ENCODE measurements at places on chromosomes 2 and 18. TPM values are rescaled to one million over a fixed set of nuclear protein-coding genes. Genes with fewer than 3 reads are reported as not detected.
A peak's percentile ranks its signal among the peaks of the same experiment; 100 is the strongest.

The NYAP2 gene
- not detected for total RNA-seq

The SIX3 gene
- total RNA-seq, result 0.21 TPM

The CNDP1 gene
- total RNA-seq, result not detected

The MBP gene
- 88.8 TPM for total RNA-seq

The RAB17 gene
- total RNA-seq, result 23.6 TPM

The CGREF1 gene
- total RNA-seq, result 10.1 TPM

The GALNT3 gene
- 0.10 TPM for total RNA-seq

The NT5C1B gene
- total RNA-seq, result not detected

The DUSP2 gene
- 4.9 TPM for total RNA-seq

The RBM45 gene
- 14.1 TPM for total RNA-seq

DNA sequence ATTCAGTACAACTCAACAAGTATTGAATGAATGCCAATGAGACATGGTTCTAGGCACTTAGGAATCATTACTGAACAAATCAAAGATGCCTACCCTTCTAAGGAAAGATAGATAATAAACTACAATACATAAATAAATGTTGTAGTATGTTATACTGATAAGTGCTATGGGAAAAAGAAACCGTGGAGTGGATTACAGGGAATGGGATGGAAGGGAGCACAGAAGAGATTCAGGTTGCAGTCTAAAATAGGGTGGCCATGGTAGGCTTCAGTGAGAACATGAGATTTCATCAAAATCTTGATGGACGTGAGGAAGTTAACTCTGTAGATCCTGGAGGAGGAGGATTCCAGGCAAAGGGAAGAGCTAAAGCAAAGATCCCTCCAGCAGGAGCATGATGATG lies 17.9 kb upstream of the CREB1 start:
- H3K27ac ChIP-seq, result no peak overlapping the region
- peaks cover 6% of the 10 kb centered on the region for H3K4me1 ChIP-seq
- no peaks in the 10 kb centered on the region for H3K27me3 ChIP-seq
- no peaks in the 10 kb centered on the region for H3K36me3 ChIP-seq
- DNase-seq, result no peak

GRCh38 chr2:85213404-85213803 lies 80.2 kb downstream of the TCF7L1 start:
- no peaks in the 10 kb centered on the region for H3K27me3 ChIP-seq
- no peaks in the 10 kb centered on the region for H3K36me3 ChIP-seq
- no peak for DNase-seq

DNA sequence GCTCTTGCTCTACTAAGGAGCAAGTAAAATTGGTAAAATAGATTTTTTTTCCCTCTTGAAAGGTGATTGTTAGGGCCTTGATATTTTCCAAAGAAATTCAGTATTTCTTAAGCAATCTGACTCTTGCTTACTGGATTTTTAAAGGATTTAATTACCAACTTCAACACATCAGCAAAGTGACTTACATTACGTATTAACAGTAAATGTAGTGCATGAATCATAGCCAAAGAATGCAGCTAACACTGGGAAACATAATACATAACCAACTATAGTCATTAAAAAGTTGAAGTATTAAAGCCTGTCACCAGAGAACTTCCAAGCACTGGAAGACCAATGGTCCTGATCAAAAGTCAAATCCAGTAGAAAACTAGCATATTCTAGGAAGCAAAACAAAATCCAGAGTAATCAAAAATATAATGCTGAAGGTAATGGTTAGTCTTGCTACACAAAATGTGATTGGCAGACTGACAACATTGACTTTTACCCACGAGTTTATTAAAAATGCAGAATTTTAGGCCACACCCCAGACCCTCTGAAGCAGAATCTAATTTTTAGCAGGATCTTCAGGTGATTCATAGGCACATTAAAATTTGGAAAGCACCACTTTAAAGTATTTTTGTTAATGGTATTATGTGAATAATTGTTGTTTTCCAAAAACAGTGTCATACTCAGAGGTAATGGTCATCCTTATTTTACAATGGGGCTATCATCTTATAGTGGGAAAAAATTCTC lies 31.8 kb upstream of the CAVIN2 start:
- H3K36me3 ChIP-seq, result no peaks in the 10 kb centered on the region
- no peak overlapping the region for H3K27ac ChIP-seq
- no peaks in the 10 kb centered on the region for H3K4me1 ChIP-seq
- DNase-seq, result no peak
- no peaks in the 10 kb centered on the region for H3K27me3 ChIP-seq

- no peak for DNase-seq
- no peak overlapping the region for H3K4me3 ChIP-seq
- H3K4me1 ChIP-seq, result no peaks in the 10 kb centered on the region
- H3K27ac ChIP-seq, result no peak overlapping the region
- H3K36me3 ChIP-seq, result no peaks in the 10 kb centered on the region
Measured at GRCh38 chr2:148614014-148614321, 30.6 kb upstream of the EPC2 start.

DNA sequence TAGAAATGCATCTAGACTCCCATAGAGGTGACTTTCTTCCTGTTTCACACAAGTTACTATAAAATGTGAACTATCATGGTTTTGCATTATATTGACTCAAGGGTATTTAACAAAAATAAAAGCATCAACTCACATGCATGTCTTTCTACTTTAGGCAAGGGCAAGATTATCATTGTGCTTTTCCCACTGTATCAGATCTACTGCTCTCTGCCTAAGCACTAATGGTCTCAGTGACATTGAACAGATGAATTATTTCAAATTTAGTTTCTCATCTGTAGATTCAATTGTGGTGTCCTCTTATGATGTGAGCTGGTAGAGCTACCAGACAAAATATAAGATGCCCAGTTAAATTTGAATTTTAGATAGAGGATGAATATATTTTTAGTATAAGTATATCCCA lies 113.9 kb downstream of the MTX2 start:
- H3K27me3 ChIP-seq, result no peaks in the 10 kb centered on the region
- H3K36me3 ChIP-seq, result no peaks in the 10 kb centered on the region
- no peak for DNase-seq
- H3K4me1 ChIP-seq, result no peaks in the 10 kb centered on the region
- H3K27ac ChIP-seq, result no peak overlapping the region

DNA sequence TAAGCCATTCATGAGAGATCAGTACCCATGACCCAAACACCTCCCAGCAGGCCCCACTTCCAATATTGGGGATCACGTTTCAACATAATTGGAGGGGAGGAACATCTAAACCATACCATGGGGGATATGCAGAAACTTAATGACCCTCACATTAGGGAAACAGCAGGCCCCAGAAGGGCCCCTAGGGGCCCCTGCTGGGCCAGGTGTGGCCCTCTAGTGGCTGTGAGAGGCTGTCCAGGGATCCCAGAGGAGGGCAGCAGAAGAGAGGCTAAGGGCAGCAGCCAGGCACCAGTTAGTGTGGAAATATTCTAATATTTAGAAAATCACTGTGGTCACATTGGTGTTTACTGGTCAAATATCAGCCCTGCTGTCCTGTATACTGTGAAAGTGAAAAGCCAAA lies 49.3 kb upstream of the ANKRD44 start:
- H3K36me3 ChIP-seq, result no peaks in the 10 kb centered on the region
- H3K4me1 ChIP-seq, result no peaks in the 10 kb centered on the region
- DNase-seq, result no peak
- no peak overlapping the region for H3K27ac ChIP-seq
- no peaks in the 10 kb centered on the region for H3K27me3 ChIP-seq

GRCh38 chr18:62101321-62101721 lies 85.5 kb downstream of the PIGN start:
- H3K4me1 ChIP-seq, result no peaks in the 10 kb centered on the region
- H3K27ac ChIP-seq, result no peak overlapping the region
- no peak overlapping the region for H3K4me3 ChIP-seq
- no peaks in the 10 kb centered on the region for H3K36me3 ChIP-seq
- H3K27me3 ChIP-seq, result no peaks in the 10 kb centered on the region
- no peak for DNase-seq

DNA sequence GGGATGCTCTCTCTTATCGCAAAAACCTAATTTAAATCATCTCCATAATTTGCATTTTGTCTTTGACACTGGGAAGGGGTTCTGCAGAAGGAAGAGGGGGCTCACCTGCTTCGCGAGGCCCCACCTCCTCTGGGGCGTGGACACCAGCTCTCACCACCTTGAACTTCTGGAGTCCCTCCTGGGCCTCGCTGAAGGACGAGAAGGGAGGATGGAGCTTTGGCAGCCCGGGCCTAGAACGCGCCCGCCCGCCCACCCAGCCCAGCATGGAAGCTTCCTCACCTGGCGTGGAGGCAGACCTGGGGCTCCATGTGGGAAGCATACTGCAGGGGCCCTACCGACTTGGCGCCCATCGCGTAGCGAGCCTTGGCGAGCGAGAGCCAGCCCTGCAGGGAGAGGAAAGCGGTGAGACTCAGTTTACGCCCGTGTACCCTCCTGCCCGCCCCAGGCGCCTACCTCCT lies 1.1 kb upstream of the IMP4 start:
- H3K4me3 ChIP-seq, result peak overlapping the region; percentile 96
- DNase-seq, result no peak
- H3K27me3 ChIP-seq, result no peaks in the 10 kb centered on the region
- peaks cover 9% of the 10 kb centered on the region for H3K36me3 ChIP-seq
- H3K27ac ChIP-seq, result peak overlapping the region; percentile 95
- peaks cover 17% of the 10 kb centered on the region for H3K4me1 ChIP-seq

DNA sequence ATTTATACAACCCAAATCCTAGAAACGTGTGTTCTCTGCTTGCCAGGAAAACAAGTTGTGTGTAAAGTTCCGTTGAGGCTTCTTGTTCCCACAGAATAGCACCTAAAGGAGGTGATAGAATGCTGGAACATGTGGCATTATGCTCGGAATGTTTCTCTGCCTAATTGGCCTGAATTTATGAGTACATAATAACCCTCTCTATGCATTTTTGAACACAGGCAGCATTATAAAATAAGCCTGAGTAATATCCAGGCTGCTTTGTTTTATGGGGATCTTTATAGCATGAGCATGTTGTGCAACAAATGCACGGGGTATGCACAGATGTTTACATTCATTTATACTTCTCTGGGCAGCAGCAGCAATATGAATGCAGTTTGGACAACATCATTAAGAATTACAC lies 385.7 kb downstream of the MBD2 start:
- H3K27me3 ChIP-seq, result no peaks in the 10 kb centered on the region
- H3K4me1 ChIP-seq, result no peaks in the 10 kb centered on the region
- H3K4me3 ChIP-seq, result no peak overlapping the region
- DNase-seq, result no peak
- no peak overlapping the region for H3K27ac ChIP-seq
- no peaks in the 10 kb centered on the region for H3K36me3 ChIP-seq

- no peaks in the 10 kb centered on the region for H3K36me3 ChIP-seq
- no peaks in the 10 kb centered on the region for H3K27me3 ChIP-seq
- no peaks in the 10 kb centered on the region for H3K4me1 ChIP-seq
- H3K4me3 ChIP-seq, result no peak overlapping the region
Measured at GRCh38 chr2:31066086-31066485, 72.2 kb downstream of the GALNT14 start.

DNA sequence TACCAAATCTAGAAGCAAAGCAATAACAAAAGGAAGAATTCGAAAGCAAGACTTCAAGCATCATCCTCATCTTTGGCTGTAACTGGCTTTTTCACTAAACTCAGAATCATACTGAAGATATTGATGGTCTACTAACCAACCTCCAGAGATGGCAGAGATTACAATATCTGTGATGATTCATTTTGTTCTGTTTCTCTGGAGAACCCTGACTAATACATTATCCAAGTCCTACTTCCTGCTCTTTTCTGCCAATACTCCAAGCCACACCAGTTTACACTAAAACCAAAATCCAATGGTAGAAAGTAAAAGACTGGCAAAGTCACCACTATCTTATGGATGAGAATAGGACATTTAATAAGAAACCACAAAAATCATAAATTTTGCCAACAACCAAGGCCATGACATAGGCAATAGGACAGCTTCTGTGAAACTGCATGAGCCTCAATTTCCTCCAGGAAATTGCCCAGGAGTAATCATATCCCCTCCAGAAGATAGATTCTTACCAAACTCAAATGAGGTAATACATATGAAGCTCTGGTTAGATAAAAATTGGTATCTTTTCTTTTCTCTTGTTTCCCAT lies 159.8 kb downstream of the METTL4 start:
- no peaks in the 10 kb centered on the region for H3K36me3 ChIP-seq
- H3K27ac ChIP-seq, result no peak overlapping the region
- no peaks in the 10 kb centered on the region for H3K27me3 ChIP-seq
- H3K4me3 ChIP-seq, result no peak overlapping the region

Data from Panc1 (cell line).